RKO (cell line): ENCODE measurements at places on chromosomes 6 and 20.
A peak's percentile ranks its signal among the peaks of the same experiment; 100 is the strongest.

DNA sequence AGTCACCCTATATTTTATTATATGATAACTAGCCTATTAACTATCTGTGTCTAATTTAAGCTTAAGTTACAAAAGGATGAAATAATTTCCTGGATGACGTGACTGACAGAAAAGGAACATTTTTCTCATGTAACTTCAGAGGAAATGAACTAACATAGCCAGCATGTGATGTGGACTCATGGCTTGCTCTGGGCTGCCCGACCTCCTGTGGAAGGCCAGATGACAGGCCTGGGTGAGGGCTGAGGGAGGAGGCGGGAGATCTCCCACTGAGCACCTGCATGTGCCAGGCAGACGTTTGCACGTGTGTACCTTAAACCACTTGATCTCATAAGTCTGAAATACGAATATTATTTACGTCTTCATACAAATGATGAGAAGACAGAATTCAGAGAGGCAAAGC lies 321.1 kb downstream of the SYNE1 start:
- peak; percentile 64 for DNase-seq

DNA sequence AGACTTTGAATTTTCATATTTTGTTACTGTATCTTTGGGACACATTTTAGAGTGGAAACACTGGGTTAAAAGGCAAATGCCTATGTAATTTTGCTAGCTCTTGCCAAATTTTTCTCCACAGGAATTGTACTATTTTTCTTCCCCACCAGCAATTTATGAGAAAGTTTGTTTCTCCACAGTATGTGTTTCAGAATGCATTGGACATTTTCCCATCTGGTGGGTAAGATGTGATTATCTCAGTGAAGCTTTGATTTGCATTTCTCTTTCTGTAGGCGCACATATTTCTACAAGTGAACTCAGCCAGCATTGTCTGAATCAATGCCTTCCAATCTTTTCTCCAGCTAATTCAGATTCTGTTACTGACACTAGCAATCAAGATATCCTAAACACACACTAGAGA lies 157.8 kb downstream of the RCAN2 start:
- no peak for DNase-seq

DNA sequence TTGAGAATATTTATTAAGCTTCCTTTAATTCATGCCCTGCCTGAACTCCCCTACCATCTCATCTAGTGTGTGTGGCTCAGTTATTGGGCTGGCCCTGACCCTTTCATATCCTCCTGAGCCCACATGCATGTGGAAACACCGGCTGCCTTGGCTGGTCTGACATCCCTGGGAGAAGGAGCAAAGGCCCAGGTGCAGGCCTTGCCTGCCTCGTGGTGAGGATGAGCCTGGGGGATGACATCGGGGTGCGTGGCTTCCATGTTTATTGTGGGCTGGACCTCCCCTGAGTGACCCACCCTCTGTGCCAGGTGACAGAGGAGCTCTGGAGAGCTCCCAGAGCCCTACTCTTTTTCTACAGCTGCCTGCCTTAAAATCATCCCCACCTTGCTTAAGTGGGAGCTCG lies 69.1 kb downstream of the FOXA2 start:
- DNase-seq, result no peak

DNA sequence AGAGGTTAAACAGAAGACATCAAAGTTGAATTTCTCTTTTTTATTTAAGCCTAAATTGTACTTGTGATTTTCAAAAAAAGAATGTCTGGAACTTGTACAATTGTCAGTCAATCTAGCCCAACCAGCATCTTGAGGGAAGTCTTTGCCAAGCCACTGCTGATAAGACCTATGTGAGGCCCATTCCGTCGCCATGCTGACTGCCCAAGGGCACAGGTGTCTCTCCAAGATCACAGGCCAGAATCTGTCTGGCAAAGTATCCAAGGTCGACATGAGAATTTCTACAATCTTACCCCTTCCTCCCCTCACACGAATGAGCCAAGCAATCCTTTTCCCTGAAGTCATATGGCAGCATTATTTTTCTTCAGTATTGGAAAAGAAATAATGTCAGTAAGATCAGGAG lies 614.5 kb downstream of the CBLN4 start:
- no peak for DNase-seq

DNA sequence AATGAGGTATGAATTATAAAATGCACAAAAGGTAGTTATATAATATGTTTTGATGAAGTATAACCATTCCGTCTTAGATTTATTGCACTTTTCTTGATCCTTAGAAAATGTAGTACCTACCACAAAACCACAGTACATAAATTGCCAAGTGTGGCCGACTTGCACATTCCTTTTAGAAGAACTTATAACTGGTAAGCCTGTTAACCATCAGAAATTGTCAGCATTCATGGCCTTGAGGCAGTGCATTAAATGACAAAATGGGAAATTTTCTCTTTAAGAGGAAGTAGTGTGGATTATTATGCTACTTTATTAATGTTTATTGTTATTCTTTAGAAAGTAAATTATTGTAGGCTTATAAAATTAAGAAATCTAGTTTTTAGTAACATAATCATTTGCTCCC lies 29.6 kb downstream of the TAB2 start:
- no peak for DNase-seq

GRCh38 chr6:13303668-13304017 lies 24.7 kb downstream of the TBC1D7 start:
- DNase-seq, result no peak

- no peak for DNase-seq
Observed at GRCh38 chr6:158697811-158698210, 48.0 kb downstream of the SYTL3 start.

- no peak for DNase-seq
Observed at GRCh38 chr6:4533576-4533975, 242.6 kb upstream of the CDYL start.
